ENCODE measurements at places on chromosomes 2 and 18.

DNA sequence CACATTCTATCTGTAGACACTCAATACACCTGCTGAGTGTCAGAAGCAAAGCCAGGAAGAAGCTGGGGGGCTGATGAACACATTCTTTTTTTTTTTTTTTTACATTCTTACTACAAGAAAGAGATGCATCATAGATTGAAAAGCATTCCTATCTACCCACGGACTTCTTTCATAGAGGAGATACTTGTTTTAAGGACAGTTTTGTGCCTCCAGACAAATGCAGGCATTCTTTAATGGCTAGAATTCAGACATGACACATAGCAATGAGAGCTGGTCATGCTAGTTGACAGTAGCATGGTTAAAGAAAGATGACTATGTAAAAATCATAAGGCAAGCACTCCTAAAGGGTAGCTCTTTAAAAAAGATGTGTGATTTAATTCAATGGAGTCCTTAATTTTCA, 110.2 kb downstream of the EPHA4 start:
- DNase-seq: no peak

GRCh38 chr2:226295123-226295522, 504.5 kb downstream of the IRS1 start:
- DNase-seq: no peak

DNA sequence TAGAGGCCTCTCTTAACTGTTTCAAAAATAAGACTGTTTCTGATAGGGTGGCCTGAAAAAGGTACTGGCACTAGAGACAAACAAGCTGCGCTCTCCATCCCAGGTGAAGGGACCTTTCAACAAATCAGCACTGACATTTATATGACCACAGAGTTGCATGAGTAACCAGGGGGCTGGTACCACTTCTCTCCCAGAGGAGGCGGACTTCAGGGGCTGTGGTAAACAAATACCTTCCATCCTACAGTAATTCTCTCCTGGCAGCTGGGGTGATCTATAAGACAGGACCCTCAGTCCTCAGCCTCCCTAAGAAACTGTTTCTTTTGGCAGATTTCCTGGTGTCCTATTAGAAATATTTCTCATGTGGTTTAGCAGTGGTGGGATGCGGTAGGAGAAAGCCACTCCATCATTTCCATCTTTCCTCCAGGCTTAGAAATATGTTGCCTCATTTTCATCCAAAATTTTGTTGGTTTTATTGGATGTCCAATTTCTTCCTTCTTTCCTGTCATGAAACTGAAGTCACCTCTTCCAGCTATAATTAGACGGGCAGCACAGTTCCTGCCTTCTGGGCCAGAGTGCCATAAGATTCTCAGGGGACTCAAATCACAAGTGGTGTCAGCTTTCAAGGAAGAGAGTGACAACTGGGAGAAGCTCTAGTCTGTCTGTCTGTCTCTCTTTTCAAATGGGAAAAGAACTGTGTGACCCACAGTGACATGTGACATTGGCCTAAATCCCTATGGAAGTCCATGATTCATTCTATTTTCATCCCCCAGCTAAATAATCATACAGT, 96.4 kb downstream of the CYRIA start:
- DNase-seq: no peak

DNA sequence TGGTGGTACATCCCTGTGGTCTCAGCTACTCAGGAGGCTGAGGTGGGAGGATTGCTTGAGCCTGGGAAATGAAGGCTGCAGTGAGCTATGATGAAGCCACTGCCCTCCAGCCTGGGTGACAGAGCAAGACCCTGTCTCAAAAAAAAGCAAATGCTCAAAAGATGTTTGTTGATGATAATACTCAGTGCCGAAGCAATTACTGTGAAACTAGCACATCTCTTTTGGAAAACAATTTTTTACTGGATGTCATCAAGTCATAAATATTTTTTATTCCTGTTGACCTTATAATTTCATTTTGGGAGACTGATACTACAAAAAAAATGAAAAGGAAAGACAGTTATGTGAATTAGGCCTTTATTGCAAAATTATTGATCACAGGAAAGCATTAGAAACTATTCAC, 34.5 kb upstream of the FHOD3 start:
- DNase-seq: no peak

DNA sequence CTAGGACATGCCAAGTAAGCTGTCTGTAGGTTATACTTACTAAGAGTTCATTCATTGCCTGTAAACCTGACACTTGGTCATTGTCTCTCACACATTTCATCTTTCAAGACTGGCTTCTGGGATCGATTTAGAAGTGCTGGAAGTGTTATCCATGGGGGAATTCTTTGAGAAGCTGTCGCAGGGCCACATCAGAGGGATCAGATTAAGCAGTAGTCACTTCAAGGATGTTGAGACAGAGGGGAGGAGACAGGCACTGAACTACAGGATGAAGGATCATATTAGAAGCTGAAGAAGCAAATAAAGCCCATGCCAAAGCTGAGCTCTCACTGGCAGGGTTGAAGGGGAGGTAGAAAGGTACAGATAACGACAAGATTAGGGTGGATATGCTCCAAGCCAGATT, 49.0 kb downstream of the CDK15 start:
- peak; percentile 22 for DNase-seq

GRCh38 chr2:159137511-159138241, 148.8 kb downstream of the WDSUB1 start:
- DNase-seq: peak; percentile 24

DNA sequence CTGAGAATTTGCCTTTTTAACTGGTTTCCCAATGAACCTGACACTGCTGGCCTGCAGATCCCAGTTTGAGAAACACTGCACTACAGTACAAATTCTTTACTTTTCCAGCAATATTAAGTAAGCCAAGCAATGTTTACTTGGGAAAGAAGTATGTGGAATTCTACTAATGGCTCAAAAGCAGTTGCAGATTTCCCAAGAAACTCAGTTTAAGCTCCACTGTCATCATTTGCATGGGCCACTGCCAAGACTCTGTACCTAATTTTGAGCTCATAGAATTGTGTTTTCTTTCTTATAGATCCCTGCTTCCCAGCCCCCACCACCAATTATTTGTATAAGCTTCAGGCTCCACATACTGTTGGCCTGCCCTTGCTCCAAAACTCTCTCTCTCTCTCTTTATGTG, 676.1 kb downstream of the RNF144A start:
- no peak for DNase-seq

DNA sequence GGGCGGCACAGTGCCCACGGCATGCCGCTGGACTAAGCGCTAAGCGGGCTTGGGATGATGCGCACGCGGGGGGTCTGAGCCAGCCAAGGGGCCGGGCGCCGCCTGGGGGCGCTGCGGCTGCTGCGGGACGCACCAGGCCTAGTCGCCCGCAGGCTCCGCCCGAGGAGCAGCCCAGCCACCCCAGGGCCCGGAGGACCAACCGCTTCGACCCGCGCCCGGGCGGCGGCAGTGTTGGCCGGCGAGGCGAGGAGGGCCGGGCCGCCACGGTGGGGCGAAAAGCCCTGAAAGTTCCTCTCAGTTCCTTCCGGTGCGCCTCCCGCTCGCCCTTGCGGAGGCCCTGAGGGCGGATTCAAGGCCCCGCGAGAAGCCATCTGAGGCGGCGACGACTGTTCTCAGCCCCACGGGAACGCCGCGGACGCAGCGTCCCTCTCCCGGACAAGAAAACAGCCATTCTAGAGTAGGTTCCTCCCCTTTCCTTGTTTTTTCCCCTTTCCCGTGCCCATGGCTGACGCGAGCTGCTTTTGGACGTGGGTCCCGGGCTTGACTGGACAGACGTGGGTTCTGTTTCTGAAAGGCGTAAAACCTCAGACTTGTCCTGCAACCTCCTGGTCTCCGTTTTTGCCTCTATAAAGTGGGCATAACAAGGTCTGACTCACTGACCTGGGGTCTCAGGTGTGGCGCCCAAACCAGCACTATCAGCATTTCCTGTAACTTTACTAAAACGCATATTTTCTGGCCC, at the start of gene ANKAR:
Gene ANKAR, plus strand, starts transcription at position 297 of the 739 bp plus-strand sequence. CDS start 1,821 bp downstream, outside the sequence.
- DNase-seq: peak; percentile 86

- no peak for DNase-seq
Measured at GRCh38 chr2:120481446-120482194, 135.7 kb downstream of the INHBB start.

DNA sequence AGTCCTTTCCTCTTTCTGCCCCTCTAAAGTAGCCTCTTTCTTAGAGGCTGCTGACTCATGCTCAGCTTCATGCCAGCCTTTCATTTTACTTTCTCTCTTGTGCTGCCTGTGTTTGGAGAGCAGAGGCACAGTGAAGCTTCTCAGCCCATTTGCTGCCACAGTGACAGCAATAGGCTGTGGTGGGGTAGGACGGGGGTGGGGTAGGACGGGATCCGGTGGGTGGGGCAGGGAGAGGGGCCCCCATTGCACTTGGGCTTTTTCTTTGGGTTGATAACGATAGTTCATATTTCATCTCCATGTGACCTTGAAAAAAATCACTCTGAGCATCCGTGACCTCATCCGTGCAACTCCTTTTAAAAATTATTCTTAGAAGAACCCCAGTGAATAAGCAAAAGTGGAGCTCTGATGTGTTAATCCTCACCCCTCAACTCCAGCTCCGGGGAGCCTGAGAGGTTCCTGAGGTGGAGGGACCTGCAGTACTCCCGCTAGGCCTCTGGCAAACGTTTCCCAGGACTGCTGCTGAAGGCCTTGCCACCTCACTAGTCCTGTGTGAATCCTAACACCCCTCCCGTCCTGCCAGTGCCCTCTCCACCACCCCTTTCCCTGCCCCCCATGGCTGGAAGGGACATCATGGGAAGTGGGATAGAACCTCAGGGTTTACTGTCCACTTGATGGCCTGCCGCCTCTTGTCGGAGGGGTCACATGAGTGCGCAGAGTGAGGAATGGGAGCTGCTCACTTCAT, 70.8 kb downstream of the INPP4A start:
- DNase-seq: peak; percentile 60

DNA sequence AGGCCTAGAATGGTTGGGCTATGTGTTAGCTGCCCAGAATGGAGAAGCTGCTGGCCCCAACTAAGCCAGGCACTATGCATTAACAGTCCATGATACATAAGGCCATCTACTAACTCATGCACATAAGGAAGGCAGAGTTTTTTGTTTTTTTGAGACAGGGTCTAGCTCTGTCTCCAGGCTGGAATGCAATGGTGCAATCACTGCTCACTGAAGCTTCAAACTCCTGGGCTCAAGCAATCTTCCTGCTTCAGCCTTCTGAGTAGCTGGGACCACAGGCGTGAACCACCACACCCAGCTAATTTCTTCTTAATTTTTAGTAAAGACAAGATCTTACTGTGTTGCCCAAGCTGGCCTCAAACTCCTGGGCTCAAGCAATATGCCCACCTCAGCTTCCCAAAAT, 37.6 kb downstream of the GPR45 start:
- no peak for DNase-seq

DNA sequence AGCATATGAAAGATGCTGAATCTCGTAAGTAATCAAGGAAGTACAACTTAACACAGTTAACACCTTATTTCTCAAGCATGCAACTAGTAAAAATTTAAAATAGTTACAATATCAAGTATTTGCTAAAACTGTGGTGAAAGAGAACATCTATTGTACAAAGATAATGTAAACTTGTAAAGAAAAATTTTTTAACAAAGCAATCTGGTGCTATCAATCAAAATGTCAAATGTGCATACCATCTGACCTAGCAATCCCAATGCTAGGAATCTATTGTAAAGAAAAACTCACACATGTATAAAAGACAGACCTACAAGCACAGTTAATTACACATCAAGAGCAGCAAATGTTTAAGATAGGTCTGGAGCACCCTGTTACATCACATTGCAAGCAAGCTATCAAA, 90.1 kb downstream of the SLC66A3 start:
- no peak for DNase-seq

GRCh38 chr2:169461143-169461542, 18.2 kb upstream of the BBS5 start:
- no peak for DNase-seq

DNA sequence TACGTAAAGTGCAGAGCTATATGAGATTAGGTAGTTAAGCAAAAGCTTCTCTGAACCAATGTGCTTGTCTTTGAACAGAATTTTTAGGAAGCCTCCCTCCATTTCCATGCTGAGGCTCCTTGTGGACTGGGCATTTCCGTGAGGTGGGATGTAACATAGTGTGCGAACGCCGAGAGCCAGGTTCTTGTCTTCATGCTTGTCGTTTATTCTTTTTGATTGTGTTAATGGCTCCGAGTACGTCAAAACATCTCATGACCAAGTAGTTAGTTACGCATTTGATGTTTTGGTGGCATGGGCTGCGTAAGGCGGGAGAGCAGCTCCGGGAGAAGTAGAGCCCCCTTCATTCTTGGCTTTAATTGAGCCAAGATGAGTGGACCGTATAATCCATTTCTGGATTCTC, 32.9 kb downstream of the DGKD start:
- no peak for DNase-seq

DNA sequence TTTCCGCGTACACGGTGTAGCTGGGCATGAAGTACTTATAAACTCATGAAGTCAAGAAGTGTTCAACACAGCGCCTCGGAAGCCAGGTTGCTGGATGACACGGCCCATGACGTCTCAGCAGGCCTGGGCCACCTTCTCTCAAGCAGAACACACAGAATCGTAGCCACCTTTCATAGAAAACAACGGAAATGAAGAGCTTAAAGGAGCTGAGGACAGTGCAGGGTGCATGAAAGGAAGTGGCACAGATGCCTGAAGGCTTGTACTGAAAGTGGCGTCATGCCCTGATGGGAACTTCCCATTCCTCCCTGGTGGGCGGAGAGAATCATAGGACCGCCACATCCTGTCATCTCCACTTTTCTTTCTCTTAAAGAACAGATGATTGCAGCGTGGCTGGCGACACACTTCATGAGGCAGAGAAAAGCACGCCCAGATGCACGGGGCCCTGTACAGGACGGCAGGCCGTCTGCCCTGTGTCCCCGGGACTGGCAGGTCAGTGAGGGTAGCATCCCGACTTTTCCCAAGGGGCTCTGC, 31.1 kb downstream of the HDAC4 start:
- no peak for DNase-seq

- DNase-seq: no peak
Measured at GRCh38 chr2:120817136-120817955, 81.7 kb downstream of the GLI2 start.

- no peak for DNase-seq
Measured at GRCh38 chr2:64192125-64192479, 47.9 kb upstream of the PELI1 start.

DNA sequence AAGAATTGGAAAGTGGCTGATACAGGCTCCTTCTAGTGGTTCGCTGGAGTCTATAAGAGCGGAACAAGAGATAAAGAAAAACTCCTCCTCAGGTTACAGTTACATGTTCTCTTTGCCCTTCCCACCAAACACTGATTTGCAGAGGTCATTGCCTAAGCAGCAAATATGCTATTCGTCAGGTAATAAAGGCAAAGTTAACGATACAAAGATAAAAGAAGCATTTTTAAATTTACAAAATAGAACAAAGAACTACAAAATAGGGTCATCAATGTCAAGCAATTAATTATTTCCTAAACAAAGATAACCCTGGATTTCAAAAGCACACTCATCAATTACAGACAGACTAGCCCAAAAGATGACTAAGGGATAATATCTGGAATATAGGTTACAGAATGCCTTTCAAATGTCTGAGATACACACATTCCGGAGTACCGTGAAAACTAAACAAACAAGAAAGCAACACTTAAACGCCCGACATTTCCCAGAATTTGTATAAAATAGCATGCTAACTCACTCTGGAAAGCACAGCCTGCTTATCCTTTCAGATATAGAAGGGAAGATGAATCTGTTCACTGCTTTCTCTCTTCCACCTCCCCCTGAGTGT, 186.4 kb downstream of the MREG start:
- DNase-seq: peak; percentile 53
